ENCODE measurements at places on chromosomes 5 and 9. TPM values are rescaled to one million over a fixed set of nuclear protein-coding genes. Genes with fewer than 3 reads are reported as not detected.

- peak; percentile 58 for DNase-seq
Observed at GRCh38 chr9:5442400-5443011, 4.8 kb upstream of the PLGRKT start.

DNA sequence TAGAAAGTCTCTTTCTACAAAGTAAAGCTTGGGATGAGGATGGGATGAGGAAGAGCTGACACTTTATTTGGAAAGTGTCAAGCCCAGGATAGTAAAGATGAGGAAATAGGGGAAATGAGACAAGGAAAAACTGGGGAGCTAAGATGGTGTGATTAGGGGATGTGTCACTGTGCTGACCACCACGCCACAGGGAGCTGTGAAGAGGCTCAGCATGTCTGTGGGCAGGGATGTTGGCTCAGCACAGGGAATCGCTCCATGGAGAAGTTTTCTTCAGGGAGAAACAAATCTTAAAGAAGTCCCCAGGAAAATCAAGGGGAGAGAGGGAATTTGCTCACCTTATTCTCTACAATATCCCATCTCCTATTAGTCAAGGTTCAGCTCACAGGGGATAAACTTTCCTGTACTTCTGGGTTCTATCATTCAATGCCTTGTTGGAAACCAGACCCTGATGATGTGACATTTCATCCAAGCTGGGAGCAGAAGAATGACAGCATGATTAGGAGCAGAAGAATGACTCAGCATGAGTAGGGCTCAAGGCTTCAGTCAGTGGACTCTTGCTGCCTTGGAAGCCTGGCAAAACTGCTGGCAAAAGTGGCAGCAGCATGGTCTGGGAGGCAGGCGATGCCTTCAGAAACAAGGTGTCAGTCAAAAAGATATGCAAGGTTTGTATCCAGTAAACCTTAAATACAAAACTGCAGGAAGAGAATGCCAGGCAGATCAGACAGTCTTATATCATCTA lies 4.9 kb downstream of the HSPB3 start:
- DNase-seq: peak; percentile 39

GRCh38 chr5:103295871-103296270 lies 37.3 kb downstream of the MACIR start:
- DNase-seq: no peak

- DNase-seq: no peak
Observed at GRCh38 chr5:74552101-74552500, 88.4 kb downstream of the ENC1 start.

- no peak for DNase-seq
Observed at GRCh38 chr9:79346350-79347020, 225.3 kb upstream of the TLE4 start.

GRCh38 chr5:78727786-78728761 lies 79.5 kb upstream of the LHFPL2 start:
- no peak for DNase-seq

DNA sequence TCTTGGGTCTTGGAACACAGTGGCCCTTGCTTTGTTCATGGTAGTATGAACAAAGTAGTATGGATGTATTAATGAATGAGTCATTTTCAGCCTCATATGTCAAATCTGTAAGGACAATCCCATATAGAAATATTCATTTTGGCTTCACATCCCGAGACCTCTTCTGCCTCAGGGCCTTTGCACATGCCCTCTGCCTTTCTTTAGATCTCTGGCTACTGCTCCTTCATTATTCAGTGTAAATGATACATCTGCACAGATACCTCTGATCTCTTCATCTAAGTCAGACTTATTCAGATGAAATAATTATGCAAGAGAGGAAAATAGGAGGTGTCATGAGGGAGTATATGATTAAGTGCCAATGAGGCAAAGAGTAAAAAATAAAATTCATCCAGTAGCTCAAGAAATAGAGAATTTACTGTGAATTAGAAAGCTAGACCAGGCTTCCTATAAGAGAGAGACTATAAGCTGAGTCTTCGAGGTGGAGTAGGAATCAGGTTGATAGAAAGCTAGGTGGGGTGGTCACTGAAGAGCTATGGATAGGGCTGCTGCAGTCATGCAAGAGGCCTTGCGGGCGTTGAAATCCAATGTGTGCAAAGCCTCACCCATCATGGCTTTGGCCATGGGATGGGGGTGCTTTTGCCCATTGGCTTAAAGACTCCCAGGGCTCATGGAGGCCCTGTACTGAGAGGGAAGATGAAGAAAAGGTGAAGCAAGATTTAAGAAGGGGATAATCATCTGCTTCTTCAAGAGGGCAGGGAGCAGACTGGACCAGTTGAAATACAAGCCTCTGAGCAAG lies 3.7 kb upstream of the TTLL11 start:
- no peak for DNase-seq

DNA sequence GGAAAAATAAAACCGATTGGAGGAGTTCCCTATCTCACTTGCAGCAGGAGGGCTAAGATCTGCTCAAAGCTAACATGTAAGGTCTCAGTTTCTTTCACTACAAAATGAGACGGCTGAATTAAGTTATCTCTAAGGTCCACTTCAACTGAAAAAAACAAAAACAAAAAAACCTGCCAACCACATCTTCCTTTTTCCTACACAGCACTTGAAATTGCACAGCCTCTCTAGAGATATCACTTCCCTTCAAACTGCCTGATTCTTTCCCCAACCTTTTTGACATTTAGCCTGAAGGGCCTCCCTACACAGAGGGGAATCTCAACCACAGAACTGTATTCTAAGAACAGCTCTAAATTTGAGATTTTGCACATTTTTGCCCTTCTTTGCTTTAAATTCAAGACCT lies 227.9 kb upstream of the TARS1 start:
- DNase-seq: no peak

- DNase-seq: peak; percentile 5
Observed at GRCh38 chr9:2116073-2116472, 100.9 kb downstream of the SMARCA2 start.

GRCh38 chr9:119003201-119003611 lies 366.0 kb downstream of the BRINP1 start:
- DNase-seq: no peak

DNA sequence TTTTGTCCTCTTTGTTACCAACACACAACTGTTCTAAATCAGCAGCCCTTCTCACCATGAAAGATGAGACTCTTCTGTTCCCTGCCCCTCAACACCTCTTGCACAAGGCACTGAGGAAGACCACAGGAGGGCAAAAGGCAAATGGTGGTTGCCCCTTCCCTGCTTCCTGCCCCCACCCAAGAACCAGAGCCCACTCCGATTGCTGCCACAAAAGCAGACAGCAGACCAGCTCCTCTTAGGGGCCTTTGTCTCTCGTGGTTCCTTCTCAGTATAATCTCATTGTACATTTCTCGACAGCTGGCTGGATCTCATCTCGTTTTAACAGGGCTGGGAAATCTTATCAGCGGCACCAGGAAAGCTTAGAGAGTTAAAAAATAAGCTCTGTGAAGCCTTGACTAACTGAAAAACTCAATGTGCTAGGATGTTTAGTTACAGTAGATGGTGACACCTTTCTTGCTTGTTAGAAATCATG lies 1.1 kb downstream of the MVB12B start:
- no peak for DNase-seq

DNA sequence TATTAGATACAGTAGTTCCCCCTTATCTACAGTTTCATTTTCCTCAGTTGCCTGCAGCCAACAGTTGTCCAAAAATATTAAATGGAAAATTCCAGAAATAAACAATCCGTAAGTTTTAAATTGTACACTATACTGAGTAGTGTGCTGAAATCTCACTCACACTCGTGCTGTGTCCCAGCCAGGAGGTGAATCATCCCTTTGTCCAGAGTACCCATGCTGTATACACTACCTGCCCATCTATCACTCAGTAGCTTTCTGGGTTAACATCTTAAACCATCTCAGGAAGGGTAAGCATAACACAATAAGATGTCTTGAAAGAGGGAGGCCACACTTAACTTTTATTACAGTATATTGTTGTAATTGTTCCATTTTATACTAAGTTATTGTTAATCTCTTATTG lies 31.7 kb upstream of the DNAH5 start:
- DNase-seq: no peak

DNA sequence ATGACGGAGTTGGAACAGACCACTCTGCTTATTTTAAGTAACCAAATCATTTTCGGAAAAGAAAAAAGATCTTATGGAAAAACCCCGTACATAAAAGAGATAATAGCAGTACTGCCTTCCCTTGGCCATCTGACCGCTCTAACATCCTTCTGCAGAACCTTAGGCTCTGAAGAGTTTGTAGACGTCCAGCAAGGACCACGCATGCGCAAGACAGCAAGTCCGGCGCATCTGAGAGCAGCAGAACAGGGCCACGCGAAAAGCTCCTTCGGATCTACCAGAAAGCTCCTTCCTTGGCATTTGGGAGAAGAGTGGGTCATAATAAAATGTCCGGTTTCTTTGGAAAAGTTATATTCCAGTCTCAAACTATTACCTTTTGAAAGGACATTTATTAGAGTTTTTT lies 26.8 kb downstream of the PAX5 start:
- DNase-seq: no peak

- DNase-seq: no peak
Observed at GRCh38 chr9:20441711-20442423, 180.4 kb downstream of the MLLT3 start.

DNA sequence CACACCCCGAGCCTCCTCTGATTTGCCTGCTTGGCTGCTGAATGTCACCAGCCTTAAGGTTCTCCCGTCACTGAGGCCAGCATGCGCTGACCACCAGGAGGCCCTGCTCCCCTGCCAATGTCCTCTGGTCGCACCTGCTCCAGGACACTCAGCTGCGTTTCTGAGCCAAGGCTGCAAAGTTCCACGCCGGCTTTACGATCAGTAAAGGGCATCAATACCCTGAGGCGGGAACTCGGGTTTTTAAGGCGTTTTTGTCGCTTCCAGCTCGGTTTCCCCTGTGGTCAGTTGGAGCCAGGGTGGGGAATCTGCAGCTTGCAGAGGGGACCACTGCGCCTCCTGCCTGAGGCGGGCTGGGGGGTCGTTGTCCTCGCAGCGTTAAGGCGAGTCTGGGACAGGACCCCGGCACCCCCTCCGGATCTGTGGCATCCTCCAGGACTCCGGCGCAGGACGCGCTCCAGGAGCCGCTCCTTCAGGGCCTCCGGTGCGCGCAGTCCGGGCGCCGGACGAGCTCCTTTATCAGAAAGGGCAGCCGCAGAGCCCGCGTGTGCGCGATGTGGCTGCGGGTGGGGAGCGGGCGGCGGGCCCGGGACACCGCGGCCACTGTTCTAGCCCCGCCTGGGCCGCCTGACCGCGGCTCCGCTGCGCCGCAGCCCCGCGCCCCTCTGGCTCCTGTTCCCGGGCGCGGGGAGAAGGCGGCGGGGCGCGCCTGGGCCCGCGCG lies 24.1 kb upstream of the FLT4 start:
- no peak for DNase-seq

GRCh38 chr5:140038373-140038957 lies 4.6 kb downstream of the NRG2 start:
- DNase-seq: peak; percentile 23

DNA sequence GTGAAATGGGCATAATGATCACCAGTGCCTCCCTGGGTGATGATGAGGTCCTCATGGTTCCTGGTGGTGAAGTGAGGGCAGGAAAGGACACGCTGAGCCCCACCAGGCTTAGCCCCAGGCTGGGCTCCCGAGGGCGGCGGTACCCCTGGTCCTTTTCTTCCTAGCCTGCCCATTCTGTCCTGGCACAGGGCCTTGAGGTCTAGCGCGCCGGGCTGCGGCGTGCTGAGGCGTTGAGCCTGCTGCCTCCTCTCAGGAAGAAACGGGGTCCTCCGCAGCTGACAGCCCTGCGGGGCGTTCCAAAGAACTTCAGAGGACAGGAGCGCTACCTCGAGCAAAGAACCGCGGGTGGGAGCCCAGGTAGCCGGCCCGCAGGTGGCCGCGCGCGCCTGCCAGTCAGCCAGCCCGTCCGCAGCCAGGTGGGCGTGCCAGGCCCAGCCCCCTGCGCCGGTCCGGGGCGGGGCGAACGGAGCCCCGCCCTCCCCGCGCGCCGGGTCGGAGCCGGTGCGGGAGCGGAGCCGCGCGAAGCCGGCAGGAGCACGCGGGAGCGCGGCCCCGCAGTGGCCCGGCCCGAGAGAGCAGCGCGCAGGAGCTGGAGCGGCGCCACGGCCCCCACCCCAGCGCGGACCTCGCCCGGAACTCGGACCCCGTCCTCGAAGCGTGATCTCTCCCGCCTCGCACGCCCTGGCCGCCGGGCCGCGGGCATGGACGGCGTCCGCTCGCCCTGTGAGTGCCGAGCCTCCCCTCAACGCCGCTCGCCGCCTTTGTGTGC lies at the start of gene WNK2:
Gene WNK2, plus strand, starts transcription at position 477 of the 769 bp plus-strand sequence. CDS start 791 bp downstream, outside the sequence.
- DNase-seq: no peak

GRCh38 chr5:155839251-155840037 lies 487.5 kb upstream of the SGCD start:
- no peak for DNase-seq

DNA sequence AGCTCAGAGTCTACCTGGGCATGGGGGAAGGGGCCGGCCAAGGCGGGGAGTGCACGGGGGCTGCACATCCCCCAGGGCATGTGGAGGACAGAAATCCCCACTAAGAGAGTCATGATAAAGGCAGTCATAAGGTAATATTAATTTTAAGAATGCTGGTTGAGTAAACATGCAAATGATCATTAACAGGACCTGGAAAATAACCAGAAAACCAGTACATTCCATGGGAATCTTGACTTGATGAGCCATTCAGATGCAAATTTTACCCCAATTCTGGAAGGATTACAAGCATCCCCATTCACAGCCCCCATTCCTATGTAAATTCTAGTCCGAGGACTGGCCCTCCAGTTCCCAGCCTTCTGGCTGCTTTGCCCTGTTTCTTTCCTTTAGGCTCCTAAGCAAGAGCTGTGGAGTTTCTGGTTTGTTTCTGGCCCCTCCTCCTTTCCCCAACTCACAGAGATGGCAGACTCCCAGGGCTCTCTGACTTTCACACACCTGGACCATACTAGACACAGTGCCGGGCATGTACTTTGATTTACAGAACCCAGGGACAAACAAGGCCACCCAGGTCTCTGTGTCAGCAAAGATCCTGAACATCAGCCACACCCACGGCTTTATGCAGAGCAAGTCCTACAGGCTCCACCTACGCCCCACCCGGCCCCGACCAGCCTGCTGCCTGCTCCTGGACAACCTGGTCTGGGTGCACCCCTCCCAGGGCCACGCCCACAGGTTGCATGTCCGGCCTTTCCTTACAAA lies 62.7 kb downstream of the SEMA4D start:
- no peak for DNase-seq

- no peak for DNase-seq
Observed at GRCh38 chr9:91154686-91155085, 207.0 kb downstream of the AUH start.

The LCN9 gene
- not detected for total RNA-seq

The NME5 gene
- 5.6 TPM for total RNA-seq

The NR5A1 gene
- total RNA-seq: not detected

The STK32A gene
- 0.77 TPM for total RNA-seq

The LCN10 gene
- not detected for total RNA-seq

The SHOC1 gene
- 1.5 TPM for total RNA-seq

The MRNIP gene
- 3.8 TPM for total RNA-seq

The PCDHA7 gene
- total RNA-seq: 0.06 TPM

The ADGRV1 gene
- total RNA-seq: 13.0 TPM

The ARID3C gene
- total RNA-seq: not detected

The SLC34A3 gene
- not detected for total RNA-seq

The RPL12 gene
- 2,463 TPM for total RNA-seq

The LECT2 gene
- not detected for total RNA-seq

The PCDHB4 gene
- 0.21 TPM for total RNA-seq

Measured in H4 (cell line).